ENCODE measurements at places on chromosomes 4 and X.

GRCh38 chr4:137823007-137823406 is 290.7 kb upstream of the PCDH18 start:
- DNase-seq = no peak

- peak; percentile 54 for DNase-seq
Measured at GRCh38 chrX:85084770-85085393, 81.2 kb downstream of the APOOL start.

GRCh38 chr4:13905543-13905942 is 278.0 kb upstream of the BOD1L1 start:
- DNase-seq = no peak

DNA sequence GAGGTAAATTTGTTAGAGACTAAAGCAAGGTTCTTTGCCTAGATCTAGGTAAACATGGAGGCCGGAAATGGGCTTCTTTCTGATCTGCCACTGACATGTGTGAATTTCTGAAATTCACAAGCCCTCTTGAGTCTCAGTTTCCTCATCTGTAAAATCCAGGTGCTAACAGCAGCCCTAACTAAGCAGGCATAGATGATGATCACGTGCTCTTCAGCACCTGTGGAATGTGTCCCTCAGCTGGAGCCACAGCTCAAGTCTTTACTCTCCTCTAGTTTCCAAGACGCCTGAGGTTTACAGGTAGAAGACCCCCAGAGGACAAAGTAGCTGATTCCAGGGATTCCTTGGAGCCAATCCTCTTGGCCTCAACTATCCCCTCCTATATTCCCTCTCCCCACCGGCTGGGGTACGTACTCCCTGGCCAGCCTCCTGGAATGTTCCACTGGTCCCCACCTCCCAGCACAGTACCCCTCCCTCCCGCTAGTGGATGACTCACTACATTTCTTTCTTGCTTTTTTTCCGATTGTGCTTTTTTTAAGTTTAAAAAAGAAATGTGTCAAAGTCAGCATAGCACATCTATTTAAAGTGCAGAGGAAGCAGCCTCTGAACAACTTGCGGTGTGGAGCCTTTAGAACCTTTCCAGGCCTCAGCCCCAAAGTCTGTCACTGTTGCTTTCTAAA is 98.4 kb downstream of the PHKA2 start:
- no peak for DNase-seq

DNA sequence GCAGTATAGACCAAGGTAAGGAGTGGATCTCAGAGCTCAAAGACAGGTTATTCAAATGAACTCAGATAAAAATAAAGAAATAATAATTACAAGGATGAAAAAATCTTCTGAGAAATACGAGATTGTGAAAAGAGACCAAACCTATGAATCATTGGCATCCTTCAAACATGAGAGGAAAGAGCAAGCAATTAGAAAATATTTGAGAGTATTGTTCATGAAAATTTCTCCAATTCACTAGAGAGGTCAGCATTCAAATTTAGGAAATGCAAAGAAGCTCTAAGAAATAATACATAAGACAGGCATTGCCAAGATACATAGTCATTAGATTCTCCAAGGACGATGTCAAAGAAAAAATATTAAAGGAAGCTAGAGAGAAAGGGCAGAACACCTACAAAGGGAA is 93.5 kb upstream of the GALNTL6 start:
- no peak for DNase-seq

GRCh38 chr4:117203231-117203630 is 117.9 kb upstream of the TRAM1L1 start:
- DNase-seq = no peak

DNA sequence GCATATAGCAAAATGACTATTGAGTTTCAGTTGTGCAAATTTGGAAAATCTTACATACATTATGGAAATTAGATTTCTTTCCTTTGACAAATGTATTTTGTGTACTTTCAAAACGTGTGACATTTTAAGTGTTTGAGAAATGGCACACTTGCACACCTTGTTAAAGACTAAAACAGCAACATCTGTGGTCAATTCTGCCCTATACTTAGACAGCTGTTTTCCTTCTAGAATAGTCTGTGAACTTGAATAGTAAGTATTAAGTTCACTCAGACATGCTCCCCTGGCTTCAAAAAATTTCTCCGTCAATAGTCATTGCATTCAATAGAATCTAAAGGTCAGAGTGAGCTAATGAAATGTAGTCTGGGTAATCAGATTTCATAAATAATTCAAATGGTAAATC is 21.7 kb upstream of the TBC1D9 start:
- DNase-seq = no peak

DNA sequence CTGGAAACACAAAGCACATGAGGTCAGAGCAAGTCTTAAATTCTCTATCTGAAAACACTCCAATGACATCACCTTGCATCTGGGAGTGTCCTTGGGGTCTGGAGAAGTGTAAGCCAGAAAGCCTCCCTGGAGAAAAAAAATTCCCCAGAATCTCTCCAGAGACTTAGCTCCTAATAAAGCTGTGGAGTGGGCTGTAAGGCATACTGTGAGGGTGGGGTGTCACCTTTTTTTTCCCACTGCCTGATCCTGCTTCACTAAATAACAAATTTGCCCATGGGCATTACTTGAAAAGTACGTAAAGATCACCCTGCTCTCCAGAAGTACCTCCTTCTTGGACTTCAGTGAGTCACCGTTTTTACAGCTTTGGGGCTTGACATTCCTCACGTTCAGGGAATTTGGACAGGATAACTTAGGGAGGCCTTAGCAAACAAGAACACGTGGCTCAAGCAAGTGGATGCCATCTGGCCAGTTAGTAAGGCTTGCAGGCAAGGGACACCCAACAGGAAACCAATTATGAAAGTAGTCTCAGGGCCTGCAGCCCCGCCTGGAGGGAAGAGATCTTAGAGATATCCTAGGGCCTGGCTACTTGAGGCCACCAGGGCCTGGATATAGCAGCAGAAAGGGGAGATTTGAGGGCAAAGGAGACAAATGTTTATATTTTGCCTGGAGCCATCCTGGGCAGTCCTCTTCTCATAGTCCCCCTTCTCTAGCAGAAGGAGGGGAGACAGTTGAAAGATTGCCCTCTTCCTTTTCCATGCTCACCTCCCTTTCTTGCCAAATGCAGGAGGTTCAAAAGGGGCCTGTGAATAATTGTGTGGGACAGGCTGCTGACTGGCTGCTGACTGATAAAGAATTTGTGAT is 60.1 kb upstream of the PLAC1 start:
- peak; percentile 55 for DNase-seq

DNA sequence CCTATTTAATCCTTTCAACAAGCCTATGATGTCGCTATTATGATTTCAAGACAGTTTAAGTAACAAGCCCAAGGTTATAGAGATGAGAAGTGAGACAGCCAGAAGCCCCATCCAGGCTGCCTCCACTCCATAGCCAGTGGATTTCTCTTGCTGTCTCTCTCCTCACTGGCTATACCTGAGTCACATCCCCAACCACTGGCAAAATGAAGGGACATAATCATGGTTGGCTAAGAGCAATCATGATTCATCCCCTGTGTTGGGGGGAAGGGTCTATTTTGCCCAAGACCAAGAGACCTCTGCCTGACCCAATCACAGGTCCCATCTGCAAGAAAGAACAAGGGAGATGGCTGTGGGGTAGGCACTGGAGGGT is 334.9 kb upstream of the GATB start:
- DNase-seq = no peak

- DNase-seq = no peak
Measured at GRCh38 chr4:11439836-11440235, 11.1 kb upstream of the HS3ST1 start.

- DNase-seq = peak; percentile 74
Measured at GRCh38 chr4:6986072-6986780, 56.9 kb upstream of the TADA2B start.

- DNase-seq = peak; percentile 50
Measured at GRCh38 chr4:61520681-61521160, 320.6 kb downstream of the ADGRL3 start.

Data from endodermal cell (in vitro differentiated cells).